Uterus (tissue), 4 donors: ENCODE measurements at places on chromosomes 12 and 14.
A peak's percentile ranks its signal among the peaks of the same experiment; 100 is the strongest.

DNA sequence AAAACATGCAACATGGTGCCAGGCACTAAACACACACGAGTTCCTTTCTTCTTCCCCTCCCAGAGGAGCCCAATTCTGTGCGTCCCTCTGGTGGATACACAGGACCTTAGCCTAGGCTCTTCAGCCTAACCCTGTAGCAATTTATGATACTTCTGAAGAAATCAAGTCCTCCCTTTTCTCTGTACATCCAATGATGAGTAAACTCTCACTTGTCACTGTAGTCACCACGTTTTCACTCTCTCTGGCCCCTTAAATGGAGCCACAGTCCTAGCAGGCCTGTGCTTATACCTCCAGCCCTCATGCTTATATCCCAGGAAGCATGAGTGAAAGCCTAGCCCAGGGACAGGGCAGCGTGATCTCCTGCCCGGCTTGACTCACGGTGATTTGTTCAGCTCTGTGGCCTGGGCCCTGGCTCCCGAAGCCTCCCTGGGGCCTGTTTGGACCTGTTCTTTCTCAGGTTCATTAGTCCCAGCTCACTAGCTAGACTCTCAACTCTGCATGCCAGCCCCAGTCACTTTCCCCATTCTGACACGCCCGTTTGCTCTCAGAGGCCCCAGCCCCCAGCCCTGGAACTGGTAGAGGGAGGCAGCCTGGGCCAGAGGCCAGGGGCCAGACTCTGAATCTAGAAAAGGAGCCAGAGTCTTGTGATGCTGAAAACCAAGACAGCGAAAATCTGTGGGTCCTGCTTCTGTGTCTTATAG is 24.1 kb upstream of the PLEKHG3 start:
- H3K27ac ChIP-seq, result peak overlapping the region; percentile 83
- no peaks in the 10 kb centered on the region for H3K4me1 ChIP-seq
- DNase-seq, result peak; percentile 55
- H3K4me3 ChIP-seq, result no peak overlapping the region
- no peaks in the 10 kb centered on the region for H3K36me3 ChIP-seq

GRCh38 chr12:88793096-88793495 is 212.8 kb upstream of the KITLG start:
- no peaks in the 10 kb centered on the region for H3K36me3 ChIP-seq
- H3K27ac ChIP-seq, result no peak overlapping the region
- no peak for DNase-seq
- no peak overlapping the region for H3K4me3 ChIP-seq
- no peaks in the 10 kb centered on the region for H3K27me3 ChIP-seq
- H3K4me1 ChIP-seq, result no peaks in the 10 kb centered on the region

DNA sequence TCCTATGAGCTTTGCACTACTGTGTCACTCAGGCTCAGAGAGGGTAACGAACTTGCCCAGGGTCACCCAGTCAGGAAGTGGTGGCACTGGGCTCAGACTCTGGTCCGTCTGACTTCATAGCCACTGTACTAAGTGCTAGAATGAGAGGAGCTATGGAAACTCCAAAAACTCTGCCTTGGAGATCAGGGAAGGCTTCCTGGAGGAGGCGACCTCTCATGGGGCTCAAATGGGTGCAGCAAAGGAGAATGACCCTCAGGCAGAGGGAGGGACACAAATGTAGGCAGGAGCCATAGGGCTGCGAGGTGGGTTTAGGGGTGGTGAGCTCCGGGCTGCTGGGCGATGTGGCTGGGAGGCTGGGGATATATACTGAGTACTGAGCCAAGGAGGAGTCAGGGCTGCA is 3.2 kb downstream of the CCDC197 start:
- no peak overlapping the region for H3K27ac ChIP-seq
- H3K36me3 ChIP-seq, result no peaks in the 10 kb centered on the region
- no peaks in the 10 kb centered on the region for H3K27me3 ChIP-seq
- H3K4me3 ChIP-seq, result no peak overlapping the region
- no peaks in the 10 kb centered on the region for H3K4me1 ChIP-seq

DNA sequence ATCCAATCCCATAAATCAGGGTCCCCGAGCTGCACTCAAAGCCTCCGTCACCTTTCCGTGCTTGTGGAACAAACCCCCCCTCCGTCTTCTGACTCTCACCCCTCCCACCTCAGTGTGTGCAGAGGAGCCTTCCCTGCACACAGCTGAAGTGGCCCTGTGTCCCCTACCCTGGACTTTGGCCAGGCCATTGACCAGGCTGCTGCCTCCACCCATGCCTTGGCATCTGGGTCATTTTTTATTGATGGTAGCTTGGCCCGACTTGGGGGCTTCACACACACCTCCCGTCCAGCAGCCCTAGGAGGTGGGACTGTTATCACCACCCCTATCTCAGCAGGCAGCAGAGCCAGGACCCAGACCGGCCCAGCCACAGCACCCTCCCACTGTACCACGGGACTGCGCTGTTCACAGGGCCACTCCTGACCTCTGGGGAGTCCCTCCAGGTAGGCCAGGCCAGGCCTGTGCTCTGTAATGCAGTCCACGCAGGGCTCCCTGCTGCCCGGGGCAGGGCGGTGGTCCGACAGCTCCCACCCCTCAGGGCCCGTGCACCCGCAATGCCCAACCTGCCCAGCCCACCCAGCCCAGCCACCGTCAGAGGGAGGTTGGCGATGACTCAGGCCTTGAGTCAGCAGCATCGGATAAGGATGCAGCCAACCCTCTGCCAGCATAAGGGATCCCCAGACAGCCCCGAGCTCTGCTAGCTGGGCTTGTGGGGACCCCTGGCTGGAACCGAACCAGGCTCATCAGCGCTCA is 9.2 kb upstream of the INF2 start:
- H3K27ac ChIP-seq, result peak overlapping the region; percentile 69
- DNase-seq, result peak; percentile 55
- peaks cover 8% of the 10 kb centered on the region for H3K4me1 ChIP-seq
- H3K4me3 ChIP-seq, result no peak overlapping the region
- H3K27me3 ChIP-seq, result no peaks in the 10 kb centered on the region

DNA sequence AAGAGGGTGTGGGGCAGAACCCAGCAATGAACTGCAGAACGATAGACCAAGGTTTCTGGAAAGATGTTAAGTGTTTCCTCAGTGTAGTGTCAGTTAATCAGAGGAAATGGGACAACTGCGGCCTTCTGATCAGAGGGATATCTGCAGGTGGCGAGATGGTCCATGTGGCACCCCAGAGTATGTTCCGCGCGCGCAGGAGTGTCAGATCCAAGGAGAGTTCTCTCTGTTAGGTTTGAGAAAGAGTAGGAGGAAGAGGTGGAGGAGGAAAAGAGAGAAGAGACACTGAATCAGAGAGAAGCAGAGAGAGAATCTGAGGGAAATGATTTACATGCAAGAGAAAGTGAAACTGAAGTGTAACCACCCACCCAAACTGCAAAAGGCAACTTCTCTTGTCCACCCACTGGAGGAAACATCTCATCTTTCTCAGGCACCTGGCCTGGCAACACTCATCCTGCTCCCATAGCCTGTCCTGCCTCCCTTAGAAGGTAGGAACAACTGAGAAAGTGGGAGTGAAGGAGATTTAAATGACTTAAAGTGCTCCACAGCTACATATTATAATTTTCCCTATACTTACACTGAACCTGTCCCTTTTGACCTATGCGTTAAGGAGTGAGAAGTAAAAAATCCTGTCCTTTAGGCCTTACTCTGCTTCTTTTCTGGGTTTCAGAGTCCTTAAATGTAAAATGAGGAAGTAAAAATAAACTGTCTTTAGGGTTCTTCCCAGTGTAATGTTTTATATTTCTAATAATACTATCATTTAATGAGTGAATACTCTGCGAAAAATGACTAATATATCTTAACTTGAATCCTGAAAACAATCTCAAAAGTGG is 6.8 kb upstream of the TESPA1 start:
- H3K36me3 ChIP-seq, result no peaks in the 10 kb centered on the region
- H3K4me3 ChIP-seq, result no peak overlapping the region
- no peaks in the 10 kb centered on the region for H3K4me1 ChIP-seq
- no peak overlapping the region for H3K27ac ChIP-seq

DNA sequence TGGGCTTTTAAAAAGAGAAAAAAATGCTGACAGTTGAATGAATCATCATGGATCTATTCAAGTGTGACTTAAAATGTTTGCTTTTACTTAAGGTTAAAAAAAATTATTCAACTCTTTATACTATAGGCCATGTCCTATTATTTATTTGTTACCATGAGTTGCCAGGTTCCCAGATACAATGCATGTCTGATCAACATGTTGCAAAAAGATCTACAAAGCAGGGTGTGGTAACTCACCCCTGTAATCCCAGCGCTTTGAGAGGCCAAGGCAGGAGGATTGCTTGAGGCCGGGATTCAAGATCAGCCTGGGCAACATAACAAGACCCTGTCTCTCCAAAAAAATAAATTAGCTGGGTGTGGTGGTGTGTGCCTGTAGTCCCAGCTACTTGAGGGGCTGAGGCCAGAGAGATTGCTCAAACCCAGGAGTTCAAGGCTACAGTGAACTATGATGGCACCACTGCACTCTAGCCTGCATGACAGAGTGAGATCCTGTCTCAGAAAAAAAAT is 460.8 kb downstream of the BCAT1 start:
- H3K4me3 ChIP-seq, result no peak overlapping the region
- no peaks in the 10 kb centered on the region for H3K4me1 ChIP-seq
- no peak for DNase-seq
- H3K36me3 ChIP-seq, result no peaks in the 10 kb centered on the region
- H3K27ac ChIP-seq, result no peak overlapping the region
- H3K27me3 ChIP-seq, result no peaks in the 10 kb centered on the region

DNA sequence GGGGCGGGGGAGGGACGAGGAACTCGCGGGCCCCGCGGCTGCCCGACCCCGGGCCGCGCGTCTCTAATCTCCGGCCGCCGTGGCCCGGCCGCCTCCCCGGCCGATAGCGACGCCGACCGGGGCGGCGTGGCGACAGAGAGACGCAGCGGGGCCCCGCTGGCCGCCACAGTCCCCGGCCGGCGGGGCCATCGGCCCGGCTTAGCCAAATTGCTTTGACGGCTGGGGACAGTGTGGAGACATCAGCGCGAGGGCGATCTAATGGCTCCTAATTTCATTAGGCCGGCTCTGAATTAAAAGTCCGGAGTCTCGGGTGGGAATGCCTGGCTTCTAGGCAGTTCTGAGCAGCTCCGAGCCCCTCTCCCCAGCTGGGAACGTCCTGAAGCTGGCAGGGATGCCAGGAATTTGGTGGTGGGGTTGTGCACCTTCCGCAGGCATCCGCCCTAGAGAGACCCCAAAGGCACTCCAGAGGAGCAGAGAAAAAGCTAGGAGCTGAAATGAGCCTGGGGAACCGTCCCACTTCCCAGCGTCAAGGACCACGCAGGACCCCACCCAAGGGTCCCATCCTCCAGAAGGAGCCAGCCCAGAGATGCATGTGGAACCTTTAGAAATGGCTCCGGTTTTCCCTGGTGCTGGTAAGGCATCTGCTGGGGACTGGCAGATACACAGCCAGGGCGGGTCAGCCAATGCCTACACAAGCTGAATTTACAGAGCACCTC is 9.6 kb downstream of the TBX5 start:
- H3K27me3 ChIP-seq, result no peaks in the 10 kb centered on the region
- peaks cover 5% of the 10 kb centered on the region for H3K4me1 ChIP-seq
- no peaks in the 10 kb centered on the region for H3K36me3 ChIP-seq
- no peak overlapping the region for H3K4me3 ChIP-seq
- no peak for DNase-seq

DNA sequence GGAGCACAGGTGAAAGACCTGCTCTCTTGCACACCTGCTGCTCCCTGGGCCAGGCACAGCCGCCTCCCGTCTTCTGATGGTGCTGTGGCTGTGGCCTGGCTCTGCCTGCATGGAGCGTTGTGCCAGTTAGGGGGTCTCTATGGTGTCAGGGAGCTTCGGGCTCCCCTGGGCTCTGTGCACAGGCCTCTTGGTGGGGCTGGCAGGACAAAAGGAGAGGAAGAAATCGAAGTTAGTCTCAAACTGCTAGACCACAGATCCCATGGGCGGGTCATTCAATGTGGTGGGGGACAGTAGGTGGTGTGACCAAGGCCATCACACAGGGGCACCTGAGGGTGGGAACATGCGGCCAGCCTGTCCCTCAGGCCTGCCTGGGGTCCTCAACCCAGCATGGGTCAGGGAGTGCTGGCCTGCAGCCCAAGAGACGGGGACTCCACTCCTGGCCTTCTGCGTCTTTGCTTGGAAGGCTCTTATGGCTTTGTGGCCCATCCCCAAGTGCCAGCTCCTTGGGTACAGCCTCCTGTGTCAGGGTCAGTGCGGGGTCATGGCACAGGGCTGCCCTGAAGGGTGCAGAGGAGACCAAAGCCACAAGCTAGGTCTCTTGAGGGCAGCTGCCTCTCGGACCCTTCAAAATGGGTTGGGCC is 84.1 kb downstream of the KIF26A start:
- no peak overlapping the region for H3K4me3 ChIP-seq
- DNase-seq, result no peak
- no peaks in the 10 kb centered on the region for H3K36me3 ChIP-seq
- H3K4me1 ChIP-seq, result no peaks in the 10 kb centered on the region
- no peaks in the 10 kb centered on the region for H3K27me3 ChIP-seq
